Thoracic aorta (tissue), 2 donors: ENCODE measurements at places on chromosomes 2 and 18.

GRCh38 chr18:26503382-26503781 lies 45.0 kb downstream of the KCTD1 start:
- no peak for DNase-seq

DNA sequence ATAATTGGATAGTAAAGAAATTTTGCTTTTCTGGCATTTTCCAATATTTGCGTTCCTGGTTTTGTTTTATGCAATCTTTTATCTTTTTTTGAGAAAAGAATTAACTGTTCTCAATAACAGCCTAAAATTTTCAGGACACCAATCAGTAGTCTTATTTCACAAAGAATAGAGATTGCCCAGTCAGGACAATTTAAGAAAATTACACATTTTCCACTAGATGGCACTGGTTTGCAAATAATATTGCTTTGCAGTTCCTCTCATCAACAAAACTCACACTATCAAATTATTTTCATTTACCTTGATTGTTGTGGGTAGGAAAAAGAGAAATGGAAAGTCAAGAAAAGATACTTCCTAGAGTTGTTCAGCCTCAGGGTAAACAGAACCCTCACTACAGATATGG lies 2.4 kb upstream of the RBM45 start:
- DNase-seq: no peak

- no peak for DNase-seq
Measured at GRCh38 chr2:85768713-85769112, 14.9 kb downstream of the ATOH8 start.

DNA sequence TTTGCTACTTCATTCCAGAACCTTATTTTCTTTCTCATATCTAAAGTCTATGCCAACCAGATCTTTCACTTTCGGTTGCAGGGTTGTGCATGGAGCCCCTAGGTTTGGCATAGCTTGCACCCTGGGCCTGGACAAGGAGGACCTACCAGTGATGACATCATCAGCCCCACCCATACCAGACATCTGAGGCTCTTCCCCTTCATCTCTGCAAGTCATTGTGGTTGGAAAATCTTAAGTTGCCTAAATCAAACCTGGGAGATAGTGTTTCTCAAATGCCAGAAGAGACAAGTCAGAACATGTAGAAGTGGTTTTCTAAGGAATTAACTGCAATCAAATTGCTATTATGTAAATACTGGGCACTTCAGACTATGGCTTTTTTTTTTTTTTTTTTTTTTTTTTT lies 363.3 kb downstream of the ZNF516 start:
- DNase-seq: no peak

- DNase-seq: no peak
Measured at GRCh38 chr2:142325870-142326269, 195.1 kb upstream of the LRP1B start.

DNA sequence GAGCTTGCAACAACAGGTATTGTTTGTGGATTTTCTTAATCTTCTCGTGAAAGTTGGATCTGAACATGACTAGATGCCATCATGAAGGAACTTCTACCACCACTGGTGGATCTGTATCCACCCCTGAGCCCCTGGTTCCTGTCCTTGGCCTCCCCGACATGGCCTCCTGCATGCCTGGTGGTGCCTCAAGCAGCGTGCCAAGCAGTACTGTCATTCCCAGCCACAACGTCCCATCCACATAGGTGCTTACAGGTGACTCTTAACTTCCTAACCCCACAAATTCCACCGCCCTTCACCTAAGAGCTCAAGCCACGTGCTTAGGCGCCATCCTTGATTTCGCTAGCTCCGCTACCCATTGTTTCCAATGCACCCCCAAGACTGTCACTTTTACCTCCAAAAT lies 23.1 kb downstream of the TPO start:
- no peak for DNase-seq

DNA sequence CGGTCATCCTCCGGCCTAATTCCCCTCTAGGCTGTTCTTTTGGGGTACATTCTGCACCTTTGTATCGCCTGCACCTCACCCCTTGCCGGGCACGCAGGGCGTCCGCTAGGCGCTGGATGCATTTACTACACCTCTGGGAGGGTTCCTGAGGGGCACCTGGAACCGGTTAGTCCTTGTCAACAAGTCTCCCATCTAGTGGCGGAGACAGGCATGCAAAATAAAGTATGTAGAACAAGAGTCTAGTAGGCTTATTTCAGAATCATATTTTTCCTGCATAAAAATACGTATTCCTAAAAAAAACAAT lies 705 bp upstream of the TEX261 start:
- DNase-seq: no peak

GRCh38 chr2:182050333-182051135 lies 64.9 kb downstream of the PPP1R1C start:
- DNase-seq: no peak

DNA sequence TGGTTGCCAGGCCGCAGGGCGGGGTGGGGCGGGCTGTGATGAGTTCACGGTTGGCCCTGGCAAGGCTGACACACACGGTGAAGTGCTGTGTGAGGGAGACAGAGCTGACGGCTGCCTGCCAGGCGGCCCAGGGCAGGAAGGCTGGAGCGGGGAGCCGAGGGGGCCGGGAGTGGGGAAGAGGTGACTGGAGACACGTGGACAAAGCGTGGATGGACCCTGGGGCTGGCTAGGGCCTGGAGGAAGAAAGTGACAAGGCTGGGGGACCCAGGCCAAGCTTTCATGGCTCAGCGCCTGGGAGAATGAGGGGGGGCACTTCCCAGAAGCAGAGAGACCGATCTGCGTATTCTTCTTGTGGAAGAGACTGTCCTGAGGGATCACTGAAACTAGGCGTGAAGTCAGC lies 123.2 kb downstream of the DYSF start:
- peak; percentile 10 for DNase-seq

DNA sequence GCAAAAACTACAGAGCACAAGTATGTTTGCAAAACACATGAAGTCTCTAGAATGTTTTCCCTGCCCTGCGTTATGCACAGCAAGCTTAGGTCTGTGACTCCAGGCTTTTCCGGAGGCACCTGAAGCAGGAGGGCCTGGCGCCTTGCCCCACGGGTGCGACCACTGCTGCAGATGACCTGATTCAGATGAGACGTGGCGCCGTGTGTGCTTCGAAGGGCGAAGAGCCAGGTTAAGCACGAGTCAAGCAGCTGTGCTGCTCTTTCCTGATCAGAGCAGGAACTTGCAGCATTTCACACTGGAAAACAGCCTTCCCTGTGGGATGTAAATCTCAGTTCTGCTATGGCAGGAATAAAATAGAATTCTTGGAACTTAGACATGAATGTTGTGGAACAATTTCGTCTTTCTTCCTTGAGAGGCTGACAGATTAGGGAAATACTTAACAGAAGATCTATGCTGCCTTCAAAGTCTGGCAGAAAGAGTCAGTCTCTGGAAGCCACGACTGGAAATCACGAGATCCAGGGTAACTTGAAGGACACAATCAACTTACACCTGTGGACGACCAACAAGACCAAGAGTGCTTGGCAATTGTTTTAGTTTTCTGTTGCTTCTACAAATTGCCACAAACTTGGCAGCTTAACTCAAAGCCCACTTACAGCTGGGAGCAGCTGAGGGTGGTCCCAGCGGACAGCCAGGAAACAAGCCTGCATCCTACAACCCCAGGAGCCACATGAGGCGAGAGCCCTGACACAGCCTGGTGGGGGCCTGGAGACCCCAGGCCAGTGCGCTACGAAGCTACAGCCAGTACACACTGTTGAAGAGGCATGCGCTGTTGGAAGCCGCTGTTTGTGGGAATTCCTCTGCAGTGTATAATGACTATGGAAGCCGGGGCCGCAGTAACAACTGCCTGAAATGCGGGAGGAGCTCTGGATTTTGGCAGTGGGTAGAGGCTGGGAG lies 42.9 kb downstream of the EIPR1 start:
- no peak for DNase-seq

- DNase-seq: no peak
Measured at GRCh38 chr2:47629501-47630460, 153.2 kb upstream of the MSH6 start.

DNA sequence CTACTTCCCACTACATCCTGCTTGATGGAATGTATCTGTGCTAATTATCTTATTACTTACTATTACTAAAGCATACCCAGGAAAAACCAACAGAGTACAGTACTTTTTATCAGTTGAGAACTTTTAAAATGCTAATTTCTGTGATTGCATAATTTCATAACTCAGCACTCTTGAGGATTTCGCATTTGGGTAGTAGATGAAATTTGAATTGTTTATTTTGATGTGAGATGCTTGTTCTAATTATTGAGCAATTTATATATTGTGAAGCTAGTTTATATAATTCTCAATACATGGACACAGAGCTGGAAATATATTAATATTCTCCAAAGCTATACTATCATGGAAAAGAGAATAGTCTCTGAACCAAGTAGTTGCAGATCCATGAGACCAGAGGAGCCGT lies 104.5 kb upstream of the SP5 start:
- no peak for DNase-seq

DNA sequence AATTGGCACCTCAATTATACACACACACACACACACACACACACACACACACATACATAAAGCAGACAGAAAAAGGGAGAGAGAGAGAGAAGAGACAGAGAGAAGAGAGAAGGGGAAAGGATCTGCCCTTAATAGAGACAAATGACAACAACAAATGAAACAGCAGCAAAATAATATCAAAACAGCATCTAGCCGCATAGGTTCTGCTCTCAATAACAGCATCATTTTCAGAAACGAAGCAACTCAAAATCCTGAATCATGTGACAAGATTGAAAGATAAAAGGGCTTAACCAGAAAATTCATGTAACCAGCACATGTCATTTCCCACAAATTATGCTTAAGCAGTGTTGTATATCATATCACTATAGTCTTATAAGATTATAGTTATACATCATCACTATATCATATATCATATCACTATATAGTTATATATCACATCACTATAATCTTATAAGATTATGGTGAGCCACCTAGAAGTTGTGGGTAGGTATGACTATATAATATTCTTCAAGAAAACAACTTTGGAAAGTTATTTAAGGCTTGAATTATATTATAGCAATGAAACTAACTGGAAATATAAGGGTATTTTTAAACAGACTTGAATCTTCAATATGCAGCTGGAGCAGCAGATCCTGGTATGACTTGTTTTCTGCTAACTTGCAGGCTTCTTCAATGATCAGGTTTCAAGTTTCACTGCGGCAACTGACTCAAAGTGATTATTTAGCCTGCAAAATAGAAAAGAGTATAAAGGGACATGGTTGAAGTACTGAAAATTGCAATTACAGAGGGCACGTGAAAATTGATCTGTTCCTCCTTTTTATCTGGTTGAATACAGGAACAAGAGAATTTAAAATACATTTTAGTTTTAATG lies 16.1 kb upstream of the VPS54 start:
- no peak for DNase-seq

GRCh38 chr2:98479959-98480524 lies 35.4 kb downstream of the INPP4A start:
- no peak for DNase-seq

- DNase-seq: no peak
Measured at GRCh38 chr2:48312126-48312525, 217.8 kb upstream of the STON1 start.

GRCh38 chr2:108164318-108164717 lies 75.5 kb upstream of the SULT1C3 start:
- no peak for DNase-seq

DNA sequence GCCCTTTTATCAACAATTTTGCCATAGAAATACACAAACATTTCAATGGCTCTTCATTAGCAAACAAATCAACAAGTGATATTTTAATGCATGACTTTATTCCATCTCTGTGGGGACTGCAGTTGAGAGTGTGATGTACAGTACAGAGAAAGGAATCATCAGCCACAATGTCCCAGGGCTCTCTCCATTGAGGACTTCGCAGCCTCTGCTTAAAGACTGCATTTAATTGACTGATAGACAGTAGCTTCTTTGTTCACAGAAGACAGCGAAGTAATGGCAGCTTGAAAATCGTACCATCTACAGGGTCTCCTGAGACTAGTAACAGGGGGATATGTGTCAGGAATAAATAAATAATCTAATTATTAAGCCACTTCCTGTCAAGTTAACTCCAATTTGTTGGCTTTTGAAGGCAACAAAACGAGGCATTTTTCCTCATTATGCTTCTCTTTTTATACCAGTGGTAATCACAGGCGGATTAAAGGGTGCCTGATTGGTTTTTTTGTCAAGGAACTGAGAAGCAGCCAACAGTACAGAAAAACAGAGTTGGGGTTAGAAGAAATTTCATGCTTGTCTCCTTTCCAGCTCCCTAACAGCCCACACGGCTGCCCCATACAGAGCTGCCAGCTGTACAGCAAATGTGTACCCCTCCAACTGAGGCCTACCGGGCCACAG lies 164.3 kb downstream of the ZNF521 start:
- DNase-seq: no peak

GRCh38 chr18:10111944-10112343 lies 198.1 kb downstream of the VAPA start:
- no peak for DNase-seq

DNA sequence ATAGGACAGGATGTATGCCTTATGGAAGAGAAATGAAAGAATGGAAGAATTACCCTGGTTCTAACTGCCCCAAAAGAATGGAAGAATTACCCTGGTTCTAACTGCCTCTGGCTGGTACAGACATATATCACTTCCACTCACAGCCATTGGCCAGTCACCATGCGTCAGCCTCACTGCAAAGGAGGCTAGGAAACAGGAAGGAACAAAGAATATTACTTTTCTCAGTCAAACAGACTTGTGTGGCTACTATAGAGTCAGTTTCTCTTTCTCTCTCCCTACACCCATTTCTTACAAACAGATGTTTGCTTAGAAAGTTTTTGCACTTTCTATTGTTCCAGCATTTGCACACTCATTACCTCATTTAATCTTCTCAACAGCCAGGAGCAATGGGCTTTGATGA lies 1111.1 kb upstream of the KLHL29 start:
- no peak for DNase-seq

- DNase-seq: no peak
Measured at GRCh38 chr18:57649556-57650500, 28.2 kb upstream of the NARS1 start.

DNA sequence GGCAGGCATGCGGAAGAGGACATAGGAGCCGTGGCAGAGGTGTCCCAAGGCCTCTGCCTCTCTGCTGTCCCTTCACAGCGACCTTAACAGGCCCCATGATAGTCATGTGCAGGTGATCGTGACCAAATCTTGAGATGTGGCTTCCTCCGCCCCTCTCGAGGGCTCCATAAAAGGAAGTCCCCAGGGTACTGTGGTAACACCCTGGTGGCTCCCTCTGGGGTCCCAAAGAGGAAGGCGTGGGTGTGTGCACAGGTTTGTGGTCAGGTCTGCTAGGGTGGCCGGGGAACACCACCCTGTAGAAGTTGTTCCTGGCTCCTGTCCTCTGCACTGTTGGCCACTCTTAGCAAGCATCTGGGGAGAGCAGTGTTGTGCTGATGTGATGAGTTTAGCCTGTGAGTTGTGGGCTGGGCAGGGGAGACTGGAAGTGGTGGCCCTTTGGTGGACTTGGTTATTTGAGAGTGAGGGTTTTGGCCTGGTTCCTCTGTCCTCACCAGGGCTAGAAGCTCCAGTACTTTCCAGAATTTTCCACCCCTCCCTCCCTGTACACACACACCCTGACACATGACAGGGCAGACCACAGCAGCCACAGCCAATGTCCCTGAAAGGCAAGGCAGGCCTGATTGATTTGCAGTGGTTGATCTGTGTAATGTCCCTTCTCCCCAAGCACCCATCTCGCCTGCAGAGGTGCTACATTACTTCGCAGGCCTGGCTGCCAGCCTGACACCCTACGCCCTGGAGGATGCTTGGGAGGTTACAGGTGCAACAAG lies 68.9 kb upstream of the BOD1L2 start:
- no peak for DNase-seq

- no peak for DNase-seq
Measured at GRCh38 chr2:88829607-88830463, 138.4 kb downstream of the RPIA start.
